ENCODE measurements at places on chromosomes 13 and 19.

- no peak for DNase-seq
Measured at GRCh38 chr13:112573710-112574109, 14.2 kb downstream of the TUBGCP3 start.

DNA sequence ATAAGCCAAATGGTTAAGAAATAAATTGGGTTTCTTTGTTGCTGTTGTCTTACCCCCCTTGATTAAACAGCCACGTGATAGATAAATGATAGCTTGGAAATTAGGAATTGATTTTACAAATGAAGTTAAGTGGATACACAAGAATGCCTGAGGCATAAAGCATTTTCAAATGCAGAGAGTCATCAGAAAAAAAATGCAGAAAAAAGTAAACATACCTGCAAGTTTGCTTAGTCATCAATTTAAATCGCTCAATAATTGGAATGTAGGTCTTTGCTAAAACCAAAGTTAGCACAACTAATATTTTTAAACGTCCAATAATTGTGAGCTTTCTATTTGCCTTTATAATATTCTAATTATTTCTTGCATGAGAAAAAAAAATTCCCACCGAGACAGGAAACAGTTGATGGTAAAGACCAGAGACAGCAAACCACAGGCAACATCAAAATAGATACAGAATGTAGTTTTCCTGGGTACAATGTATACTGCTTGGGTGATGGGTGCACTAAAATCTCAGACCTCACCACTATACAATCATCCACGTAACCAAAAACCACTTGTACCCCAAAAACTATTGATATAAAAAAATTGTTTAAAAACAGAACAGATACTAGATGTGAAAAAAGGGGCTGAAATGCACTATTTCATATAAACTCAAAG, 924.0 kb downstream of the PCDH9 start:
- DNase-seq: no peak

GRCh38 chr19:19551853-19552192, 13.8 kb downstream of the CILP2 start:
- DNase-seq: no peak

DNA sequence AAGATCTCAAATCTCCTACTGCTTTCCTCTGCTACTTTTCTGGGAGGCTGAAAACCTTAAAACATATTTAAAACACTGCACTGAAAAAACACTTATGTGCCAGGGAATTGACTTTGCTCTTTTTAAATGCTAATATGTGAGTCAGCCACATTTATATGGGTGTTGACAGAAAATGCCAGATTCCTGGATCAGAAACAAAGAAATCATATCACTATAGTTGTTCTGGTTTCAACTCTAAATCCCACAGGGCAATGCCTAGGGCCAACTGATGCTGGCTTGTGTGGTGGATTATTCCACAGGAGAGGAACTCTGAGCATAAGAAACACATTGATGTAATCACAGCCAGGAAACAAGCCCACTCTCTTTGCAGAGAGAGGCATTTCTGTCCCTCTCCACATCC, 1439.0 kb upstream of the SPRY2 start:
- DNase-seq: no peak

DNA sequence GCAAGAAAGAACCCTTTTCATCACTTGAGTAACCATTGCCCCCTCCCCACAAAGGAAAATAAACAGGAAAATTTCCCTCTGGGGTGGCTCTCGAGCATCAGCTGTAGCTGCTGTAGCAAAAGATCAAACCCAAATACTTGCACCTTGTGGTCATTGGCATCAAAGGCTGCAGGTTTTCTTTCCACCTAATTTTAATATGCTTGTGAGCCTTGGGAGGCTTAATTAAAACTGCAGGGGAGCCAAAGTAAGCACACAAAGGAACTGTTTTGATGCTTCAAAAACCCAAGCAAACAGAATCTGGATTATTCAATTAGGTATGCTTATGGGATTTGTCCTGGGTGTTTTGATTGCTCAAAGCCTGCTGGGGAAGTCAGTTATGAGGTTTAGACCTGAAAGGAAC, 119.5 kb downstream of the SHISA2 start:
- DNase-seq: no peak

DNA sequence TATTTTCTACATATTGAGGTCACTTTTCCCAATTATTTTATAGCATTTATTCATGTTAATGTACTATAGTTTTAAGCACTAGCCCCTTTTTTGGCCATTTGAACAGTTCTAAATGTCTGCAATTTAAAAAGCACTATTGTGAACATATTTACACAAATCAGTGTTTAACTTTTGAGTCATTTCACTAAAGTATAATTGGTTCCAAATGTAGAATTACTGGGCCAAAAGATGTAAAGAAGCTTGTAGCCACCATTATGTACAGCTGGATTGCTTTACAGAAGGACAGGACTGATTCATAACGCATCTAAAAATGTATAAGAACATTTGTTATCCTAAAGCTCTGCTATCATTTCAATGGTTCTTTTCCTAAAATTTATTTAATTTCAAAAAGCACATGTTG, 16.6 kb upstream of the ATP12A start:
- no peak for DNase-seq

DNA sequence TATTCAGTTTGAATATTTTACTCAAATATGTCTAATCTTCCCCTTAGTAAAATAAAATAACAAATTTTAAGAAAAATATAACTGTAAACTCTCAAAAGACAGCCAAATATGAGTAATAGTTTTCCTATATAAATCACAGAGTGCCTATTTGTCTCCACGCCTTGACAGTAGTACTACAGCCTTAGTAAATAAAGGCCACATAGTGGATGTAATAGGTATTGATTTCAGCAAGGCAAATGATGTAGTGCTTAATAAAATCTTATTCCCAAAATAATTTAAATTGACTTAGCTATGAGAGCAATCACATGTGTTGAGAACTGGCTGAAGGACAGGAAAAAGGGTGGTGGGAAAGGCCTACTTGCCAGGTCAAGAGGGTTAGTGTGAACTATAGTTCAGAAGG, 747.2 kb downstream of the OLFM4 start:
- DNase-seq: no peak

- peak; percentile 91 for DNase-seq
Measured at GRCh38 chr19:1252221-1252820, 3.9 kb downstream of the MIDN start.

DNA sequence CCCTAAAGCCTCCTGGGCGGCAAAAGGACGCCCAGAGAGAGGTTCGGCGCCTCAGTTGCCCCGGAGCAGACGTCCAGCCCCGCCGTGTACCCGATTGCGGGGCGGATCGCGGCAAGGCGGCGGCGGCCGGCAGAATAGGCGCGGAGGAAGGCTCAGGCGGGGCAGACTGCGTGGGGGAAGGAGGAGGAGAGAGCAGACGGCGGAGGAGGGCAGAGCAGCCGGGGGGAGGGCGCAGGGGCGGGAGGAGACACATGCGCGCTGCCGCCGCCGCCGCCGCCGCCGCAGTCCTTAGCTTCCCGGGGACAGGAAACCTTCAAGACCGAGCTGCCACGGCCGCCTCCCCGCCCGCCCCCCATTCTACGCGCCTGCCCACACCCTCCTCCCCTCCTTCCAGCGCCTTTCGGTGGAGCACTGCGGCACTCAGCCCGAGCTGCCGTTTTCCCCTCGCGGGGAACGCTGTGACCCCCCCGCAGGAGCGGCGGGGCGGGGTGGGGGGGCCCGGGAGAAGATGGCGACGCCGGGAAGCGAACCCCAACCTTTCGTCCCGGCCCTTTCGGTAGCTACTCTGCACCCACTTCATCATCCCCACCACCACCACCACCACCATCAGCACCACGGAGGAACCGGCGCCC, at the start of gene LRCH1:
Gene LRCH1, plus strand, starts transcription at position 282 of the 632 bp plus-strand sequence. Its CDS starts 227 bp downstream, at position 509.
- DNase-seq: peak; percentile 92

- peak; percentile 7 for DNase-seq
Measured at GRCh38 chr19:49875857-49876421, 1.2 kb downstream of the AKT1S1 start.

DNA sequence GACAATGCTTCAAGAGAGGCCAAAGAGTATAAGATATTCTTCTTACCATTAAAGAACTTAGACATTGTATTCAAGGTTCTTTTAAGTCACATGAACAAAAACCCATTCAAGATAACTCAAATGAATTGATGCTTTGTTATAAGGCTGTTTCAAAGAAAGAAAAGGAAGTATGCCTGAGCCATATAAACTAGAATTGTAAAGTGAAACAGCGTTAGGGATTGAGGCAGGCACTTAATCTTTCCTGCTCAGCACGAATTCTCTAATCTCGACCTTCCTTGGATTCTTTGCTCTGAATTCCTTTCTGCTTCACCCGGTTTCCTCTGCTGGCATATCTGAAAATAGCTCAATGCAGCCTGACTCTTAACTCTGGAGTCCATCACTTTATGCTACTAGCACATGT, 595.4 kb downstream of the DIAPH3 start:
- no peak for DNase-seq

GRCh38 chr19:8044018-8044417, 8.5 kb upstream of the CCL25 start:
- no peak for DNase-seq

DNA sequence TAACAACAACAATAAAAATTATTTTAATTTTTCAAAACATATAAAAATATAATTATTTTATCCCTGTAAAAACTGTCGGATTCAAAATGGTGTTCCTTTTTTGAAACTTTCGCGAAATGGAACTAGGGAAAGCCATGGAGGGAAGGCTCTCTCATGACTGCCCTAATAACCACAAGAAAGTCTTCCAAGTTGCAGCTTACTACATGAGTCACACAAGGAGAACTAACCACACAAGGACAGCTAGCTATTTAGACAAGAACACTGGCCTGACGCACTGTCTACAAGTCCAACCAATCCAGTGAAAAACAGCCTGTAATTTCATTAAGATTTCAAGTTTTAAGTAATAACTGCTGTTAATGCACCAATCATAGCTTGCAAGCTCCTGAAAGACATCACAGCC, 319.2 kb upstream of the PCDH9 start:
- no peak for DNase-seq

GRCh38 chr19:3721131-3721886, 13.1 kb downstream of the TJP3 start:
- peak; percentile 32 for DNase-seq

All from AML-193 (cell line).